ENCODE measurements at places on chromosomes 6 and 20.

GRCh38 chr6:146184701-146185100 is 155.8 kb downstream of the GRM1 start:
- DNase-seq, result no peak

DNA sequence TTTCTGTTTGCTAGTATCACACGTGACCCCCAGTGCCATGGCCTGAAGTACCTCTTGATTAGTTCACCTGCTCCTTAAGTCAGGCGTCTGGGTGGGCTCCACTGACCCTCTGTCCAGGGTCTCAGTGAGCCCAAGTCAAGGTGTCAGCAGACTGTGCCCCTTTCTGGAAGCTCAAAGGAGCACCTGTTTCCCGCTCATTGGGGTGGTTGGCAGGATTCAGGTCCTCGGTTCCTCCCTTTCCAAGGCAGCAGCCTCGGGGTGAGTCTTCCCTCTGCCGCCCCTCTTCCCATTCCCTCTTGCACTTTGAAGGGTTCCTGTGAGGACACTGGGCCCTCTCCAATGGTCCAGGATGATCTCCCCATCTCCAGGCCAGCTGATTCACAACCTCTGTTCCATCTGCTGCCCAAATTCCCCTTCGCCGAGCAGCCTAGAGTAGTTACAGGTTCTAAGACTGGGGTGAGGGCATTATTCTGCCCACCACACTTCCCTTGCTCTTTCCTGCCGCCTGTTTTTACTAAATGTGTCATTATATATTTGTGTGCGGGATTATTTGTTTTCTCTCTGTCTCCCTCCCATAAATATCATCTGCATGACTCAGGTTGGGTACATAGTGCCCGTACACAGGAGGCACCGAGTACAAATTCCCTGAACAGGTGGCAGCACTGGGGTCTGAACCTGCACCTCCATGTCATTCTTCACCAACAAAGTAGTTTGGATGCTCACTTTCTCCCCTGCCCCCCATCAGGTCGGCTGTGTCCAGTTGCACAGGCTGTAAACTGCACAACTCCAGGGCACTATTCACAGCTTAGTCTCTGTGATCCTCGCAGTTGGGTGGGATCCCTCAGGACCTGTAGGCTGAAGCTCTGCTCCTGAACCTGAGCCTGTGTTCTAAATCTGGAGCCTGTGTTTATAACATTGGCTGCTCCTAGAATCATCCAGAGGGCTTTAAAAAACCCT is 58.5 kb downstream of the RBM38 start:
- no peak for DNase-seq

GRCh38 chr6:57255451-57256169 is 33.5 kb upstream of the RAB23 start:
- no peak for DNase-seq

- no peak for DNase-seq
These were observed 59.1 kb upstream of the NEDD9 start for GRCh38 chr6:11291582-11291981.

GRCh38 chr6:132952986-132953385 is 138.6 kb downstream of the RPS12 start:
- no peak for DNase-seq

DNA sequence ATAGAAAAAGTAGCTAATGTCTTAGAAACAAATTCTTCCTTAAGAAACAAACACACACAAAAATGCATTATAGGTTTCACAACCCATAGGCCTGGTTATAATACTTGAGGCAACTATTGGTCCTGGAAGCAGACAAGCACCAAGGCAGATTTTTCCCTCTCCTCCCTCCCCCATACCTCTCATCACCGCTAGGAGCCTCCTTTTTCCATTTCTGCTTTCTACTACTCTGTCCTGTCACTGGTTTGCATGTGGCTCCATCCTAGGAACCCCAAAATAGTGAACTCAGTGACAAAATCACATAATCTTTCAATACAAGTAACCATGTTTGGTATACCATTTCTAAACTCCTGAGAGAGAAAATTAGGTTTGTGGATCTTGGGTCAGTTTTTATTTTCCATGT is 66.1 kb downstream of the HMGCLL1 start:
- DNase-seq, result no peak

DNA sequence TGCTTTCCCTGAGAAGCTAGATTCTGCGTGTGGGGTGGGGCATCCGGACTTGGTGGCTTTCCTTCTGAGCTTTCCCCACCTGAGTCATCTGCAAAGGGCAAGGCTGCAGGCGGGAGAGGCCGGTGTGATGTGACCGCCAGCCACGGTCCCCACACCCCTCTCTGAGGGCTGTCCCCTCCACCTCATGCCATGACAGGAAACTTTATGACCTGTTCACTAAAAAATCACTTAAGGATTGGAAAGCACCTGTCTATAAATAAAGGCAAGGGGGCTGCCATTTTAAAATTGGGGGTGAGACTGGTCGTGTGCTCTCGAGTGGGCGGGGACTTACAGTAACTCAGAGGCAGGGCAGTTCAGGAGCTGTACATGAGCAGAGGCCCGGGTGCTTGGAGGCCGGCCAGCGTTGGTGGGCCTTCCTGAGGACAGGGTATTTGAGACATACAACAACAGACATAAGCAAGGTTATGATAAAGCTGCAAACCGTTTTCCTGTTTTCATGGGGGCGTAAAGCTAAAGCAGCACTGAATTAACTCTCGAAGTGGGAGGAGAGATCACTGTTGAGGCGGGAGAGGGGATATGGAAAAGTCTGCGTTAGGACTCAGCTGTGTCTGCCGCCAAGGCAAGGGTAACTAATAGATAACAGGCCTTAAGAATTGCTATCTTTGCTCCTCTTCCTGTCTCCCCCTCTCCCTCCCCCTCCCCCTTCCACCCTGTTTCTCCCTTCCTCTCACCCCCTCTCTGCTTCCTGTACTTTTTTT is 16.1 kb upstream of the SERPINB1 start:
- DNase-seq, result no peak

DNA sequence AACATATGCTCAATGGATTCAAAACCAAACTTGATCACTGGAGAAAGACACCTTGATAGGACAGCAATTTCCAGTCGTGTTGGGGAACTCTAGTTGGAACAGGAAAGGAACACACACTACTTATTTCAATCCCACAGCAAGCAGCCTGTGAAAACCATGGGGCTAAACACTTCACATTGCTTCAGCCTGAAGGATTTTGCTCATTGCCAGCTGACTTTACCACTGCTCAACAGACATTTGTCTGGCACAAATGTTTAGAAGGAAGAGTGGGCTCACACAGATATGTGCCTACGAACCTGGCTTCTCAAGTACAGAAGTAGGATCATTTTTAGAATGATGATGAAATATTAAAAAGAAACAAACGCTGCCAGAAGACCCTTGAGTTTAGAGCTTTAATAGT is 598.1 kb downstream of the PHF3 start:
- no peak for DNase-seq

GRCh38 chr20:61230166-61230565 is 21.9 kb upstream of the CDH4 start:
- DNase-seq, result no peak

DNA sequence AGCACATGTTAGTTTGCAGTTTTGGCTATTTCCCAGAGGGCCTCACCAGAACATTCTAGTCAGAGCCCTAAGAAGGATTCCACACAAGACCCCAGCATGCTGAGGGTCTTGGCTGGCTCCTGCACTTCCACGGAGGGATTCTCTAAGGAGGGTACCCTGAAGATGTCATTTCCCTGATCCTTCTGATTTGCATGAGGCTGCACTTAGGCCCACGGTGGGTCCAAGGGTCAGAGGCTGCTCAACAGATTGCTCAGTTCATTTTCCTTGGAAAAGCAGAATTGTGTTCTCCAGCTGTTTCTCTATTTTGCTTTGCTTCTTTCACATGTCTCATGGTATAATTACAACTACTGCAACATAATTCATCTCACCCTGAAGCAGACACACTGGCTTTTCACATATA is 22.2 kb downstream of the PREP start:
- no peak for DNase-seq

DNA sequence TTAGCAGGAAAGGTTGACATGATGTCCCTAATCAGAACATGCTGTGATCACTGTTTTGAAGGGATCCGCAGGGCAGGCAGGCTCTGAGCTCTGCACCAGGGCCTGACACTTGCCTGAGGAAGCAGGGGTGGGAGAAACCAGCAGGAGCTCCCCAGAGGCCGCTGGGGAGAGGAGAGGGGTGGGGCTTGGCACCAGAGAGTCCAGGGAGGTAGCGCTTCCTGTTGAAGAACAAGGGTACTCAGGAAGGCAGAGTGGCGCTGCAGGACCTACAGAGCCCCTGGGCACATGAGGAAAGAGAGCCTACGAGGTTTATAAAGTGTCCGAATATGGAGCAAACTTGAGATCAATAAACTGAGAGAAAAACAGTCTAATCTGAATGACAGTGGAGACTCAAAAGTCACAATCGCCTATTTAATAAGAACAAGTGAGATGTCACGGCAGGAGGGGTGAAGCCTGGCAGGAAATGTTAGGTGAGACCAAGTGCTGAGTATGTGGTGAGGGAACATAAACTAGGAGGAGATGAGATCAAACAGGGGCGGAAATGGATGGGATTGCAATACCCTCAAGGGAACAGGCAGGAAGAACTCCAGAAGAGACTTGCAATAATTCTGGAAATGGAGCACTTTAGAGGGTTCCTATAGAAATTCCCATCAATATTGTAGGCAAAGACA is 5.8 kb upstream of the TBXT start:
- DNase-seq, result no peak

GRCh38 chr20:55538261-55538908 is 466.9 kb downstream of the CBLN4 start:
- DNase-seq, result no peak

DNA sequence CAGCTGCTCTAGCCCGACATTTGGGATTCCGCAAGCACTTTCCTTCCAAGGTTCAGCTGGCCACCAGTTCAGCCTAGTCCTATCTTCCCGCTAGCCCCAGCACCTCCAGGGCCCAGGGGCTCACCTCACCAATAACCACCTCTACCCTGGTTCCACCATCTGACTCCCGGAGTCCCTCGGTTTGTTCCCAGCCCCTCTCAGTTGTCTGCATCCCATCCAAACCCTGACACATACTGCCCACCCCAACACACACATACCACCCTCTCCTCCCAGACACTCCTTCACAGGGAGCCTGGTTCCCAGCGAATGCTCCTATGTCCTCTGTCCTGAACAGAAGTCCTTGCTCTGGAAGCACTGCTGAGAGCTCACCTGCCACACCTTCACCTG is 418 bp downstream of the TNXB start:
- no peak for DNase-seq

GRCh38 chr6:21769405-21769861 is 175.9 kb downstream of the SOX4 start:
- no peak for DNase-seq

DNA sequence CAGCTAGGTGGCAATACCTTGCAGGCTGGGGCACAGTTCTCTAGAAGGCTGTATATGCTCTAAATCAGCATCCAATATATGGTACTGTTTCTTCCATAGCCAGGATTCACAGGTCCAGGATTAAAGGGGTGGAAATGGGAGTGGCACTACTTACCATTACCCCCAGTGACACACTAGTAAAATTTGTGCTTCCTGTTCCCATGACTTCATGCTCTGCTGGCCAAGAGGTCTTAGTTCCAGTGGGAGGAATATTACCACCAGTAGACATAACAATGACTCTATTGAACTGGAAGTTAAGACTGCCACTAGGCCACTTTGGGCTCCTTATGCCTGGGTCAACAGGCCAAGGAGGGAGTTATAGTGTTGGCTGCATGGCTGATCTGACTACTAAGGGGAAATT is 174.3 kb upstream of the TNFAIP3 start:
- no peak for DNase-seq

- no peak for DNase-seq
These were observed 1.1 kb upstream of the MRGBP start for GRCh38 chr20:62795023-62795761.

GRCh38 chr6:160996131-160996601 is 4.6 kb downstream of the MAP3K4 start:
- no peak for DNase-seq

- DNase-seq, result no peak
These were observed 31.1 kb downstream of the CEBPB start for GRCh38 chr20:50221501-50222308.

DNA sequence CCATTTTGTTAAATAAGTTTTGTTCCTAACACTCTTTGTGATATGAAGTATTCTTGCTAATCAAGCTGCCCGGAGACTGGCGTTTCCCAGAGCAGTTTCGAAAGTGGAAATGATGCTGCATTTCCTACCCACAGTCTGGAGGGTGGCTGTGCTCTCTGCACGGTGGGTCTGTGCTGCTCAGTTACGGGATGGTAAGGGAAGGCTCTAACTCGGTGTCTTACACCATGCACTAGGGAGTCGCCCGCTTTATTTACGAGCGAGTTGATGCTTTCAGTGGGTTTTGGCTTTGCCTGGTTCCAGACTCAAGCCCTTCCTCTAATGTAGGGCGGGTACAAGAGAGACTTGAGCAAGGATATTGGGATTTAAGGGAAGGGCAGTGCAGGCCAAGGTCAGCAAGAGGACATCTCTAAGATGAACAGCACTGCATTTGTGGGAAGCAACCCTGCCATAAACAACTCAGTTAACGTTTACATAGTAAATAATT is 180.1 kb upstream of the AKAP12 start:
- DNase-seq, result no peak

GRCh38 chr6:116326996-116327395 is 43.8 kb upstream of the DSE start:
- DNase-seq, result no peak

- DNase-seq, result no peak
These were observed 112.4 kb upstream of the DST start for GRCh38 chr6:56755040-56755439.

- DNase-seq, result no peak
These were observed 14.1 kb upstream of the CD24 start for GRCh38 chr6:106988664-106989063.

- no peak for DNase-seq
These were observed 184.5 kb upstream of the SLC24A3 start for GRCh38 chr20:19027971-19028370.

GRCh38 chr6:16419636-16420336 is 181.4 kb downstream of the GMPR start:
- DNase-seq, result no peak

GRCh38 chr6:46456297-46456696 is 35.0 kb downstream of the RCAN2 start:
- no peak for DNase-seq

DNA sequence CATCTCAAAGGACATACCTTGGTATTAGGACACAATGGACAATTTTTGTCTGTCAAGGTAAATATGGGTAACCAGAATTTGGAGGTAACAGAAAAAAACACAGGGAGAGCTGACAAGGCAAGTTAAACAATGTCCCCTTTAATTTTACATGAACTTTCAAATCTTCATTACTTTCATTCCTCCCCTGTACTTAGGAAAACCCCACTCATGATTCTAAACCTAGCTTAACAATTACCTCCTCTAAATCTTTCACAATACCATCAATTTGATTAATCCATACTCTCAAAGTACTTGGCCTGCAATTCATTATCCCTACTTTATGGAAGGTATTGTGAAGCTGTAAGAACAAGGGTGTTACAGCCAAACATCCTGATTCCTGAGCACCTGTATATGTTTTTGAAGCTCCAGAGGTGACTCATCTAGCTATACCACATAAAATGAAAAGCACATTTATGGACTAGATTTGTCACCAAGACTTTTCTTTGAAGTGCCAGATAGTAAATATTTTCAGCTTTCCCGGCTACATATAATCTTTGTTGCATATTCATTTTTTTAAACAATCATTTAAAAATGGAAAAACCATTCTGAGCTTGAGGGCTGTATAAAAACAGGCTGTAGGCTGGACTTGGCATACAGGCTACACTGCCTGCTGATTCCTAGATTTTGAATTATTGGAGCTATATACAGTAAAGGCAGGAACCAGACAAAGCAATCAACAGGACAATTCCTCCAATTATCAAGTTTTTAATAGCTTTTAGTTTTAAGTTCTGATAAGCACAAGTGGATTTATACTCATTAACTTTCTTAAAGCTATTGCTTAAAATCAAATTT is 22.9 kb downstream of the DEK start:
- DNase-seq, result no peak

Measured in SIG-M5 (cell line).